ENCODE measurements at places on chromosomes 6 and 20. TPM values are rescaled to one million over a fixed set of nuclear protein-coding genes. Genes with fewer than 3 reads are reported as not detected.

Gene SNPH
- total RNA-seq: 8.0 TPM

Gene MYH7B
- total RNA-seq: 0.86 TPM

Gene ENPP4
- total RNA-seq: 0.27 TPM

Gene FRK
- 0.05 TPM for total RNA-seq

Gene TULP1
- not detected for total RNA-seq

Gene BHLHE23
- not detected for total RNA-seq

Gene HSPA12B
- not detected for total RNA-seq

Gene PPP1R16B
- total RNA-seq: not detected

Gene RIPOR2
- total RNA-seq: 4.8 TPM

Gene MTFR2
- total RNA-seq: 0.76 TPM

Gene CCR6
- total RNA-seq: not detected

Gene LST1
- total RNA-seq: not detected
